ENCODE measurements at places on chromosomes 5 and 9. TPM values are rescaled to one million over a fixed set of nuclear protein-coding genes. Genes with fewer than 3 reads are reported as not detected.

- no peak overlapping the region for H3K27ac ChIP-seq
- H3K36me3 ChIP-seq: no peaks in the 10 kb centered on the region
- no peak for DNase-seq
- no peak overlapping the region for H3K4me3 ChIP-seq
- no peaks in the 10 kb centered on the region for H3K27me3 ChIP-seq
These were observed 746.1 kb upstream of the CDH6 start for GRCh38 chr5:30447431-30447830.

DNA sequence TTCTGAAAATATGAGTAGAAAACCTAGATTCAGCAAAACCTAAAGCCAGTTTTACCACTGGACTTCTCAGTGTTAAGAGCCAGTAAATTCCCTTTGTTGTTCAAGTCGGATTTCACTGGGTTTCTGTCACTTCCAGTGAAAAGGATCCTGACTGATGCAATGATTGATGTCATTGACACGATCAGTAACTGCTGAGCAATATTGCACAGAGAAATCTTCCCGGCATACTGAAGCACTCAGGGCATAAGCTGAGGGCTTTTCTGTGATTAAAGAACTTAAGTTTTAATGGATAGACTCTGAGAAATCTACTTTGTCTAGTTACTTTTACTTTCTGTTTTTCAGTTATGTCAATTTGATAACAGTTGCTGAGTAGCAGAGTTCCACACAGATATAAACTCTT lies 61.9 kb downstream of the DENND1A start:
- peaks cover 34% of the 10 kb centered on the region for H3K4me1 ChIP-seq
- peaks cover 14% of the 10 kb centered on the region for H3K36me3 ChIP-seq
- H3K27me3 ChIP-seq: no peaks in the 10 kb centered on the region
- peak overlapping the region; percentile 32 for H3K4me3 ChIP-seq
- H3K27ac ChIP-seq: peak overlapping the region; percentile 78
- peak; percentile 10 for DNase-seq

Gene EPB41L4A
- not detected for total RNA-seq

Gene CCDC171
- 2.0 TPM for total RNA-seq

DNA sequence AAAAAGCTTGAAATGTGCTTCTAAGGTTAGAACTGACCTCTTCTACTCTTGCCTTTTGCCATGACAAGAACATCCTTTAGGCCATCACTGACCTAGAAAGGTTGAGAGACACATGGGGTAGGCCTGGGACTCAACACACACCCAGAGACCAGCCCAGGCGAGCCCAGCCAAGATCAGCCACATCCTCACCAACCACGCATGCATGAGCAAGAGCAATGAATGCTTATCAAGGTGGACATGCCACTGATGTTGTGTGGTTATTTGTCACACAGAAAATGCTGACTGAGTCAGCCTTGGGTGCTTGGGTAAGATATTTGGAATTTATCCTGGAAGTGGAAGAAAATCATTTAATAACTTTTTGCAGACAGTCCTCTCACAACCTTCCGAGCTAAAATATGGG lies 39.4 kb downstream of the SMIM23 start:
- H3K4me3 ChIP-seq: no peak overlapping the region
- H3K27ac ChIP-seq: no peak overlapping the region
- no peaks in the 10 kb centered on the region for H3K36me3 ChIP-seq
- no peaks in the 10 kb centered on the region for H3K4me1 ChIP-seq

All from activated naive CD4-positive, alpha-beta T cell treated with anti-CD3 and anti-CD28 coated beads for 36 hours (primary cell).